ENCODE measurements at places on chromosomes 1 and 21.
A peak's percentile ranks its signal among the peaks of the same experiment; 100 is the strongest.

DNA sequence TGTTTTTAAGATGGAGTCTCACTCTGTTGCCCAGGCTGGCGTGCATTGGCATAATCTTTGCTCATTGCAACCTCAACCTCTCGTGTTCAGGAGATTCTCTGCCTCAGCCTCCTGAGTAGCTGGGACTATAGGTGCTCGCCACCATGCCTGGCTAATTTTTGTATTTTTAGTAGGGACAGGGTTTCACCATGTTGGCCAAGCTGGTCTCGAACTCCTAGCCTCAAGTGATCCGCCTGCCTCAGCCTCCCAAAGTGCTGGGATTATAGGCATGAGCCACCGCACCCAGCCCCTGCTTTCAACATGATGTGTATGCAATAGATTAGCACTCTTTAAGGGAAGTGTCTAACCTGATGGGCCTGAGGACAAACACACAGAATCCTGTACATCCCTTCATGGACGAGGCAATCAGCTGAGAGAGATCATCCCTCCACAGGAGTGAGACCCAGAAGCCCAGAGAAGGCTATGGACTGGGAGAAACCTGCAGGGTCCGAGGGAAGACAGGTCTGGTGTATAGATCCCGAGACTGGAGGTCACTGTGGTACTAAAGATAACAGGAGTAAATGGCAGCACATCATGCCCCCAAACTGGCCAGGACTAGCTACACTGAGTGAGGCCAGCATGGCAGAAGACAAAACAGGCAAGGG, 5.6 kb upstream of the DEGS1 start:
- no peak for DNase-seq

DNA sequence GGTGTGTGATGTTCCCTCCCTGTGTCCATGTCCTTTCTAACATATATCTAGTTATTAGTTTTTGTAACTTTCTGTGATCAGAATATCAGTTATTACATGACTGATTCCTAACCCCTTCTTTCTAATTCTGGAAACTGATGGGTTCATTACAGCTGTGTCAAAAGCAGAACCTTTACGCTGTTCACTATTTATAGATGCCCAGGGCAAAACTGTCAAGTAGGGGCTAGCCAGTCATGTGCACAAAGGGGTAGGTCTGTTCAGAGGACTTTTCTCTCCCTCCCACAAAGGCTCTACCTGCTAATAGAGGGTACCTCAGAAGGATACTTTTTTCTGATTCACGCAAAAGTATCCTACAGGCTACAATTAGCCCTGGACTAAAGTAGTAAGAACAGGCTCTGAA, 79.2 kb downstream of the NRDC start:
- DNase-seq: no peak

DNA sequence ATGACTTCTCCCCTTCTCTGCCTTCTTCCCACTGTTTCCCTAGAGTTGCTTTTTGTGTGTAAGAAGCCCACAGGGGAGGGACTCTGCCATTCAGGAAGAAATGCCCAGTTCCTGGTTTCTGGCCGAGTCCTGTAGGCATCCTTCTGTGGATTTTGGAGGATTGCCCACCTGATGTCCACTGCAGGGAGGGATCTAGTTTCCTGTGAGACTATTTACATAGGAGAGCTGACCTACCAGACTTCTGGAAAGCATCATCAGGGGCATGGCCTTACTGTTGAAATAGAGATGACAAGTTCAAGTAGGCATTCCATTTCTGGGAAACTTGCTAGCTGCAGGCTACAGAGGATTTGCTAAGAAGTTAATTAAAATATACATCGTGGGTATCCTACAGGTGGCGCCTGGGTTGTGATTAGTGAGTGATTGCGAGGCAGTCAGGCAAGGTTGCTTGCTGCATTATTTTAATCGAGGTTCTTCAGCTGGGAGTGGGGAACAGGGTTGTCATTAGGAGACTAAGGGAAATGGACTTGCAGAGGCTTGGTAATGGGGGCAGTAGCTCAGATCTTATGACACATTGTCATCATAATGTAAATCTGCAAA, 148.7 kb downstream of the HHAT start:
- DNase-seq: peak; percentile 5

DNA sequence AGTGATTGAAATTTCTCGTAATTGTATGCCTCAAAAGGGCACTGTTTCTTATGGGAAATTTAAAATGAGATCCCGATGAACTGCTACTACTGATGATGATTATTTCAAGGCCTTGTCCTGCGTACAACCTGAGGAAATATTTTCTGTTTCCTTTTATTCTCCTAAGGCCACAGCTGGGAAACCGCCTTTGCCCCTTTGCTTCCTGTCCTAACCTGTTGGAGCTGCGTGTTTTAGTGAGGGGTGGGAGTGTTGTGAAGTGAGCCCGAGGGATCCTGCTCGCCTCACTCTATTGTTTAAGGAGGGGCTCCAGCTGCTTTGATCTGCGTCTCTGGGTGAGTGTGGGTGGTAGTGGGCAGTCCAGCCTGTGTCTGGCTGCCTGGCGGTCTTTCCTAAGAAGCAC, 14.4 kb downstream of the LAMC2 start:
- DNase-seq: no peak

- no peak for DNase-seq
These were observed 998.7 kb downstream of the NCAM2 start for GRCh38 chr21:21996891-21997290.

- no peak for DNase-seq
These were observed 8.7 kb upstream of the UMODL1 start for GRCh38 chr21:42062236-42063022.

DNA sequence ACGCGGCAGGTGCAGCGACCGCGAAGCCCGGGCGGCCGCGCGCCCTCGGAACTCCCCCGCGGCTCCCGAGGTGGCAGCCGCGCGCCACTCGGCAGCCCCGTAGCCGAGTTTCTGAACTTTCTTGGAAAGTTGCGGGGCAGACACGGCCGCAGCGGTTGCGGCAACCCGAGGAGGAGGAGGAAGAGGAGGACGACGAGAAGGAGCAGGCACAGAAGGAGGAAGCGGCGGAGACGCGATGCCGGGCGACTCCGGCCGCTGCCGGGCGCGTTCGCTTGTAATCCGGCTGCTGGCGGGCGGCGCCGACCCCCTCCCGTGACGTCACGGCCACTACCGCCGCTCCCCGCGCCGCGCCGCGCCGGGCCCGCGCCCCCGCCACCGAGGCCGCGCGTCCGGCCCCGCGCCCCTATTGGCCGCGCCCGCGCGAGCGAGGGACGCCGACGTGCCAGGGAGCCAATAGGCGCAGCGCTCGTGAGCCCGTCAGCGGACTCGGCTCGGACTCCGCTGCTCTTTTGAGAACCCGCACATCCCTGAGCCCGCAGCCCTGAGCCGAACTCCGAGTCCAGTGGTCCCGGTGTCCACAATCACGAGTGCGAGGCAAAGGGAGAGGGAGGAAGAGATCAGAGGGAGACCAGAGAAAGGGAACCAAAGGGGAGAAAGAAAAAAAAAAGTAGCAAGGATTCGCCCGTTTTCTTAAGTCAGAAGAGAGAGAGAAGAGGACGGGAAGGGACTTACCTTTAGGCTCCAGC, 736 bp upstream of the BARHL2 start:
- DNase-seq: no peak

GRCh38 chr1:164592634-164593033, 33.6 kb downstream of the PBX1 start:
- DNase-seq: no peak

DNA sequence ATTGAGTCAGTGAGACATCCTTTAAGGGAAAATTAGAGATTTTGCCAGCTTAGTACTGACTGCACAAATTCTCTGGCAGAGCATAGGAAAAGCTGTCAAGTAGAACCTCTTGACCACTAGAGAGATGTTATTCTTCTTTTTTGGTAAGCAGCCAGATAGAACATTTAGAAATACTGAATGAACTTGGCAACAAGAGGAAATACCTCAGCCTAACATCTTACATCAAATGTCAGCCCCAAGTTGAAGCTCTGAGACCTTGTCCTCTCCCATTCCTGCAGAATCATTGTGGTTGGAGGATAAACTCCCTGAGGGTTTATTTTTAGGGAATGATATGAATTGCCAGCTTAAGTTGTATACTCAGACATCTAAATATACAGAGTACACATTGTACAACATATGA, 53.5 kb downstream of the MIGA1 start:
- DNase-seq: no peak

DNA sequence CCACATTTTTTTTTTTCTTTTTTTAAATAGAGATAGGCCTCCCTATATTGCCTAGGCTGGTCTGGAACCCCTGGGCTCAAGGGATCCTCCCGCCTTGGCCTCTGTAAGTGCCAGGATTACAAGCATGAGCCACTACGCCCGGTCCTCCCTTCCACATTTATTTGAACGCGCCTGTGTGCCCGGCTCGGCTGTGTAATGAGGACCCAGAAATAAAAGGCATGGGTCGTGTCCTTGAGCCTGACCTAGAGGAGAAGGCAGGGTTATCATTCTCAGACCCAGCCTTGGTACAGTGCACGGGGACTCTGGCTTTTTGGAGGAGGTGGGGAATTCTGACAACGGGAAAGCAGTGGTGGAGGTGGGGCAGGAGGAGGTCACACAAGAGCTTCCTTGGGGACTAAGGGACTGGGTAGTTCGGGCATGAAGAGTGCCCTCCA, 841 bp downstream of the CENPF start:
- no peak for DNase-seq

- DNase-seq: no peak
These were observed 81.9 kb downstream of the EPHB2 start for GRCh38 chr1:22792396-22793160.

DNA sequence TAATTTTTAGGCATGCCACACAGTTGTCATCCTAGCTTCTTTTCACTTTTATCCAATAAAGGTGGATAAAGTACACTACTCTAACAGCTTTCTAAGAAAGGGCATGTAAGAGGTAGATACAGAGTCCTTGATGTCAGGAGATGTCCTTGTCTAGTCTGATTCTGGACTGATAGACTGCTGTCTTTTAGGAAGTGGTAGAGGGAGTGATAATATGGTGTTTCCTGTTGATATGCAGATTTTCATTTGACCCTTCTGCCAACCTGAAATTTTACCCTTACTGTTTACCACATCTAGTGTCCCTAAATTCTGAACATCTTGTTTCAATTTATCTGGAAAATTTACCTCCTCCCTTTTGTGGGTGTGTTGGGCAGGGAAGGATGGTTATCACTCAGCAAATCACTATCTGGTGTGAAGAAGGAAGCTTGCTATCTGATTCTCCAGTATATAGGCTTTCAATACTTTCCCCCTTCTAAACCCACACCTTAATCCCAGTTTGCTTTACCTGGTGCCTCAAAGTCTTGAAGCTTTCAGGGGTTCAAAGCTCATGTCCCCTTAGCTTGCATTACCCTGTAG, 354.9 kb upstream of the SNX7 start:
- DNase-seq: no peak

GRCh38 chr1:166418344-166418933, 251.6 kb upstream of the FAM78B start:
- DNase-seq: no peak
